ENCODE measurements at places on chromosomes 12 and 14.

DNA sequence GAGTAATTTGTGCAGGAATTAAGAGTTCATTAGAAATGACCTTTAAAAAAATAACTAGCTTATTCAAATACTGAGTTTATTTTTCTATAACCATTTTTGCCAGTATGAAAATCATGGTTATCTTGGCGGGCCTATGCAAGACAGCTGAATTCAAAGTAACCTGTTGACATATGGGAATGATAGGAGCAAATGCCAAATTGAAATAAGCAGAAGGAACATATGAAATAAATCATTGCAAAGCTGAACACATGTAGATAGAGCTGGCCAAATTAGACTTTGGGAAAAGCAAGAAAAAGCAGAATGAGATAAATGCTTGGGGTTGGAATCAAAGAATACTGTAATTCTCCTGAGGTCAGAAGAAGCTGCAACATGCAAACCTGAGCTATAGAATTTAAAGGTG lies 372.5 kb downstream of the ADAMTS20 start:
- no peak for DNase-seq

DNA sequence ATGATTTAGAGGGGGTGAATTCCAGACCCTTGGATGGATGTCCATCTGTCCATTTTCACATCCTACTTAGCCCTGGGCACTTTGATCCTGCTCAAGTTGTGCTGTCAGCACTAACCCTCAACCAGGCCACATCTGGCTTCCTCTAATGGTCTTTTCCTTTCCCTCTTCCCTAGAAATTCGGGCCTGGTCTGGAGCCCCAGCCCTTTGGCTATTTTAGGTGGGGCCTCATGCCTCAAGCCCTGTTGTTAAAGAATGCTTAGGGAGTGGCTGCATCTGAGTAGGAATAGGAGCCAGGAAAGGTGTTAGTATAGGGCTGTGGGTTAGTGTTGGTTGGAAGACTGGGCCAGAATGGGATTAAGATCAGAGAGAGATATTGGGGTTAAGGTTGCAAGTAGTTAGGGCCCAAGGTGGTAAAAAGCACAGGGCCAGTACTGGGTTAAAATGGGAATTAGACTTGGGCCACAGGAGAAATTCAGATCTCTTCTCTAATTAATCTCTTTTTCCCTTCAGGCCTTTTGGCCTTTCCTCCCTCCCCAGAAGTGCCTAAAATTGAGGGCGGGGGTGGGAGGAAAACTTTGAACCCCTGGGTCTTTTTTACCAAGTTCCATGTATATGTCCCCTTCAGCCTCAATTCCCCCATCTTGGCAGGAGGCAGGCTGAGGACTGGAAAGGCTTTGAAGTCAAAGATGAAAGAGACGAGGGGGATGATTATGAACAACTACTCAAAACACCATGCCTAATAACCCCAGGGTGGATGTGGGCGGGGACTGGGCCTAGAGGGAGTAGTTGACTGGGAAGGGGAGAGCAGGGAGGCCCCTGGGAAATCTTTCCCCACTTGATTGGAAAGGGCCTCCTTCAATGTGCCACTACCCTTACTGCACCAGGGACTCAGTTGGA lies 4.0 kb upstream of the ZNF385A start:
- no peak for DNase-seq

- DNase-seq = peak; percentile 76
Measured at GRCh38 chr14:94132285-94132887, 3.0 kb upstream of the IFI27L2 start.

DNA sequence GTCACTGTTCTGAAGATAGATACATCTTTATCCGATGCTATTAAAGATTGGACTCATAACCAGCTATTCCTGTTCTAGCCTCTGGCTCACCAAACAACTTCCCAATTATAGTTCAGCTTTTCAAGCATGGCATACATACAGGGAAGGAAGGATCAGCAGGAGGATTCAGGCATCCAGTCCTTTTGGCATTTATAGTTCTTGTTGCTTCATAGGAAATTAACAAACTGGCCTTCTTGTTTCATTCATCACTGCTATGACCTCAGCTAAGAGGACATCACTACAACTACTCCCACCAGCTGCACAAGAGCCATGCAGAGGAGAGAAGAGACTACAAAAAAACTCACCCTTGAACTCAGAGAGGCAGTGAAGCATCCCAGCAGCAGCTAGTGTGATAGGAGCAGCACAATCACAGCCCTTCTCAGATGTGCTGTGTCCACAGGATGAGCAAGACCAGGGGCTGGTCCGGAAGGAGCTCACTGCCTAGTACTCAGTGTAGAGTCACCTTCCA lies 100.5 kb downstream of the SPTSSA start:
- no peak for DNase-seq

DNA sequence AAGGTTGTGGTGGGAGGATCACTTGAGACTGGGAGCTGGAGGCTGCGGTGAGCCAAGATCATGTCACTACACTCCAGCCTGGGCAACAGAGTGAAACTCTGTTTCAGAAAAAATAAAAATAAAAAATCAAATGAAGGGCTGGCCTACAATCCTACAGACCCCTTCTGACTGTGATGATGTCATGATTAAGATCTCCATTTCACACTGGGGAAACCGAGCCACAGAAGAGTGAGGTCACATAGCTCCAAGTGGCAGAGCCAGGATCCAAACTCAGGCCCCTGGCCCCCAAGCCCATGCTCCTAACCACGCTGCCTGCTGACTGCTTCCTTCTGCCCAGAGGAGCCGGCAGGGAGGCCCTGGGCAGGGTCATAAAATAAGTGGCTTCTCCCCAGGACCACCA lies 258.0 kb upstream of the FKBP4 start:
- no peak for DNase-seq

- no peak for DNase-seq
Measured at GRCh38 chr14:38105106-38105702, 102.5 kb upstream of the SSTR1 start.

DNA sequence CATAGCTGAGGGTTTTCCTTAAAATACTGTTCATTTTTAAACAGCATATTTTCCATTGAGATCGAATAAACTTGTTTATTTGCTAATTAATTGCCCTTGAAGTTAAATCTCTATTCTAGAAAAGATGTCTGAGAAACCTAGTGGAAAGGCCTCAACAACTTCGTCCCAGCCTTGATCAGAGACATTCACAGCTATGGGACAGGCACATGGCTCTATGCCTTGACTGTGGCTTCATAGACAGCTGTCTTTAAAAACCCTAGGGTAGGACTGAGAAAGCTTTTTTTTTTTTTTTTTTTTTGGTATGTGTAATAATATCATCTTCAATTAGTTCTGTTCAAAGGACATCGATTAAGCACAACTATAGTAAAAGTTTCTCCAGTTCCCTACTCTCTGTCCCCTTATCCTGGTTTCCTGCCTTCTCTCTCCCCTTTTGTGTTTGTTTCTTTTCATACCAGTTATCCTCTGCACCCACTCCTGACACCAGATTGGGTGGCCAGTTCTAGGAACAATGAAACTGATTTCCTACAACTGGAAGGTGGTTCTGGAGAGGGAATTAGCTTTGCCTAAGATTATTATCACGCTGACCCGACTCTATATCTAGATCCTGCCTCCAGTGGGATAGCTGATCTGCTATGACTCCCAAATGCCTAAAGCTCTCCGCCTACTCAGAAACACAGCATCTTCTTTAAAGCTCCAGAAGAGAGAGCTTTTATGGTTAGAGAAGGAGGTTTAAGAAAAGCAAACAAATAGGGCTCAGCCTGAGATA lies 20.3 kb downstream of the SOCS2 start:
- no peak for DNase-seq

DNA sequence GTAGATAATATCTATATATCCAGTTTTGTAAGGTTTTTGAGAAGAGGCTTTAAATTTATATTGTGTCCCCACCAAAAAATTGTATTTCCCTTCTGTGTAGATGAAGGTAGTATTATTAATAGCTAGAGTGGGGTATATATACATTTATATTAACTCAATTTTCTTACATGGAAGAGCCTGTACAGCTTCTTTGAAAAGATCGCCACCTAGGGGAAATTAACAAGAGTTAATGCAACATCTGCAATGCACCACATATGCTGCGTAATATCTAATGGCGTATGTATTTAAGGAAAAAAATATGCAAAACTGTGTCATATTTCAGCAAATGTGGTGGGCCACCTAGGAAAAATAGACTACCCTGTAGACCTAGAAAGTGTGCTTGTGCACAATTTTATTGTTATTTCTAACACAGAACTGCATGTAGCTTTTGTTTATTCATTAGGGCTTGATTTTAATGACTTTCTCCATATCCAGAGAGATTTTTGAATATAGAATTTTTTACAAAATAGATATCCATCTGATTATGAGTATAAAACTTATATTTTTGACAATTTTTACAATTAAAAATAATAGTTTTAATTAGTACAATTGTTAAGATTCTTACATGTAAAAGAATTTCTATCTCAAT lies 14.0 kb downstream of the CCER1 start:
- DNase-seq = peak; percentile 23
